ENCODE measurements at places on chromosomes 7 and 10. TPM values are rescaled to one million over a fixed set of nuclear protein-coding genes. Genes with fewer than 3 reads are reported as not detected.

Gene SLC18A3
- total RNA-seq: not detected

Gene CHCHD2
- total RNA-seq: 669 TPM

Gene PLXNA4
- 0.03 TPM for total RNA-seq

Gene TOMM7
- total RNA-seq: 234 TPM

Gene TTYH3
- total RNA-seq: 71.4 TPM

Gene SPDYE2B
- total RNA-seq: not detected

Gene TBX20
- not detected for total RNA-seq

Gene FZD8
- total RNA-seq: 0.37 TPM

Gene WDFY4
- total RNA-seq: 132 TPM

Gene CCDC172
- not detected for total RNA-seq

DNA sequence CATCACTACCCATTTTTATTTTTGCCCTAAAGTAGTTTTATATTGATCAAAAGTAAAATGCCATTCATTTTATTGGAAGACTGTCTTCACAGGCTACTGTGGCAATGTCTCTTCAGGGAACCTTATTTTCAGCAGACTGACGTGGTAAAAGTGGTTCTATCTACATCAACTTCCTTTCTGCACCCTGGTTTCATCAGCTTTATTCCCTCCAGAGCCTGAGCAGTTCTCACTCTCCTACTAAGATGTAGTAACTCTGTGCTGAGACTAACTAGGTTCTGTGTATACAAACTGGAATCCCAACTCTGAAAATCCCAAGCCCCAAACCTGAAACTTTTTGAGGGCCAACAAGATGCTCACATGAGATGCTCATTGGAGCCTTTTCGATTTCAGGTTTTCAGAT, 155.3 kb downstream of the SFMBT2 start:
- DNase-seq: no peak

DNA sequence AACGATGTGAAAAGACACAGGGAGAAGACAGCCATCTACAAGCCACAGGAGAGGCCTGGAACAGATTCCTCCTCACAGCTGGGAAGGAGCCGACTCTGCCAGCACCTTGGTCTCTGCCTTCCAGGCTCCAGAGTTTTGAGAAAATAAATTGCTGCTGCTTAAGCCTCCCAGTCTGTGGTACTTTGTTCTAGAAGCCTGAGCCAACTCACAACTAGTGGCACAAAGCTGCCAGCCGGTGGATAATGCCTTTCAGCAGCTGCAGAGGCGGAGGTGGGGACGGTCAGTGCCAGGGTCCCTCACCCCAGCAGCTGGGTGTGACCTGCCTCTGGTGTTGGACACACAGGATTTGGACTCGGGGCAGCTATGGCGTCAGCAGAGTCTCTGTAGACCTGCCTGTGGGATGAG, 255.4 kb upstream of the PITRM1 start:
- DNase-seq: no peak

GRCh38 chr10:14905890-14906289, 27.2 kb downstream of the SUV39H2 start:
- no peak for DNase-seq

DNA sequence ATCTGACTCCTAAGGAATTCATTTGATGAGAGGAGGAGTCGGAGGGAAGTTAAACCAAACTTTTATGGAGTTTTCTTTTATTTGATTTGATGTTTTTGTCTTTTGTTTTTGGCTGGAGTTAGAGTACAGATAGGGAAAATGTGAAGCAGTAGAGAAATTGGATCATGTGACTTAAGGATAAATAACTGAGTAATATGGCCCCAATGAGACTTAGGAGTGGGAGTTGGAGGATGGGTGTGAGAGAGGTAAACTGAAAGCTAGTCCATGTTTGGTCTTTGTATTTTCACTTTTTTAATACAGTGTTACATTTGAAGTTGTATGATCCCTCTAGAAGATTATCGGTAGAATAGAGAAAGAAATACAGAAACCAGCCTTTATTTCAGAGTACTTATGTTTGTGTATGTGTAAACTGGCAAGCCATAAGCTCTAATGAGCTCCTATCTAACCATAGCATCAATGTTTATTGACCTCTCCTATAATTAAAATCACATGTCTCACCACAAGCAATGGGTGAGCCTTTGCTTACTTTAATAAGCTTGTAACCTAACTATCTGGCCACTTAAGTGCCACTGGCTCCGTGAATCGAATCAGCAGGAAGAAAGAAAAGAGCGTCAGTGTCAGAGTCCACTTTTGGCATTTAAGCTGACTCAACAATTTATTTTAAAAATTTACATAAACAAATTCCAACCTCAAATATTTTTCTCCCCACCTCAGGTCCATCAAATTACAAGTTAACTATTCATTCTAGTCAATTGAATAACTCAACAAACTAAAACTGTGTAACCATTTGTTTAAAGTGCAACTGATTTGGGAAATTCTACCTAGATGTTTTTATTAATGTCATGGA, 113.8 kb downstream of the EPDR1 start:
- no peak for DNase-seq

DNA sequence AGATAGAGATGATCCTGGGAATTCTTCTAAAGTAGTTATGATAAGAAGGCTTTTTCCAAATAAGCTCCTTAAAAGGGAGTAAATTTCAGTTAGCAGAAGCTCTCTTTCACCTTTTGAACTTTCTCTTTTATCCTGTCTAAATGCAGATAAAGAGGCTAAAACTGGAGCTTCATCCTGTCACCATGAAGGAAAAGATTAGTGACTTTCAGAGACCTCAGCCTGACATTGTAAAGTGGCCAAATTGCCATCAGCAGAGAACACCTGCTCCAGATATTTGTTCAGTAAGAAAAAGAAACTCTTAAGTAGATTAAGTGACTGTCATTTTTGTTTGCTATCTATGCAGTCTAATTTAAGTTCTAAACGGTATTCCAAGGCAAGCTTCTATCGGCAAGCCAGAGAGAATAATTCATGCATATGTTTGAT, 18.3 kb downstream of the VWDE start:
- DNase-seq: no peak

DNA sequence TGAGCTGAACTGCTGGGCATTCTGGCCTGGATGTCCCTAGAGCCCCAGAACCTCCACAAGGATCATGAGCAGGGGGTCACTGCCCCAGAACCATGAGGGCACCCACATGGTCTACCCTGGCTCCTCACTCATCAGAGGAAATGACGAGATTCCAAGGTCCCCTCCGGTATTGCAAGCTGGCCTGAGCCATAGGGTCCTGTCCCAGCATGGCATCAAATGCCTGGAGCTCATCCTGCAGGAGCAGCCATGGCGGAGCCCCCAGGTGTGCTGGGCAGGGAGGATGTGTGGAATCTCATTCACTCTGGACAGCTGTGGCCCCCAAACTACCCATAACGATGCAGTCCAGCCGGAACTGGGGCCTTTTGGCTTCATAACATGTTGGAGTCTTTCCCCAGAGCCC, 66.6 kb upstream of the ANTXRL start:
- no peak for DNase-seq

GRCh38 chr10:124703778-124704427, 40.3 kb downstream of the FAM53B start:
- DNase-seq: no peak

GRCh38 chr7:76069238-76069638, 21.3 kb downstream of the MDH2 start:
- no peak for DNase-seq

DNA sequence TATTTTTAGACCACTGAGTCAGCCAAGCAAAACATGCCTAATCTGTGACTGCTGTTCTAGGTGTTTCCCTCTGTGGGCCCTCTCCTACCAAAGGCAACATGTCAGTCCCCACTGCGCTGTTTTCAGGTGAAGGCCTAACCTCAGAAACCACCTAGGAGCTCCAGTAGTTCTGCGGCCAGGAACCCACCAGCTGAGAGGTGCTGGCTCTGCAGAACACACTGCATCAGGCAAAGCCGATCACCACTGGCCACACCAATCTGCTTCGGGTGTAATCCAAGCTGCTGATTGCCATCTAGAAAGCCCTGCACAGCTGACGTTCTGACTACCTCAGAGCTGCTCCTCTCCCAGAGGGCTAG, 14.9 kb downstream of the CAMK2G start:
- peak; percentile 45 for DNase-seq

GRCh38 chr10:1454428-1454827, 282.9 kb downstream of the ADARB2 start:
- DNase-seq: peak; percentile 63

- DNase-seq: no peak
These were observed 76.7 kb downstream of the CALD1 start for GRCh38 chr7:134856091-134856490.

DNA sequence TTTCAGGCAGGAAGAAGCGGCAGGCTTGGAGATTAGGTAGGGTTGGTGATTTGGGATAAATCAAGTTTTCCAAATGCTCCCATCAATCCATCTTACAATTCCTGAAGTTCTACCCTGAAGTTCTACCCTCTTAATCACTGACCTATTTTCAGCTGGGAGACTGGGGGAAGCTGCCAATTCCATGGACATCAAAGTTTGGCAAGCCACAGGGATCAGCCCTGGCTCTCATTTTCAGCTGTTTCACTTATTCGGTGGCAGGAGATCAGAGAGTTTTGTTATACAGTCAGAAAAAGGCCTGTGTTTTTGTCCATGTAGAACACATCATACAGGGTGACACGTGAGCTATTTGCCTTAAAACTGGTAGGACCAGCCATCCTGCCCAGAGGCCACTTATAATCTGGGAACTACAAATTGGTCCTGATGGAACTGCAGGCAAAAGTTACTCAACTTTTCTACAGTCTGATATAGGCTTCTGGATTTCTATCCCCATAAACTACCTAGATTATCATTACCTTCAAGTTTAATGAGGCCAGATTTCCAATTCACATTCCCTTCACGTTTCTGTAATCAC, 112.9 kb upstream of the ZNF746 start:
- no peak for DNase-seq

DNA sequence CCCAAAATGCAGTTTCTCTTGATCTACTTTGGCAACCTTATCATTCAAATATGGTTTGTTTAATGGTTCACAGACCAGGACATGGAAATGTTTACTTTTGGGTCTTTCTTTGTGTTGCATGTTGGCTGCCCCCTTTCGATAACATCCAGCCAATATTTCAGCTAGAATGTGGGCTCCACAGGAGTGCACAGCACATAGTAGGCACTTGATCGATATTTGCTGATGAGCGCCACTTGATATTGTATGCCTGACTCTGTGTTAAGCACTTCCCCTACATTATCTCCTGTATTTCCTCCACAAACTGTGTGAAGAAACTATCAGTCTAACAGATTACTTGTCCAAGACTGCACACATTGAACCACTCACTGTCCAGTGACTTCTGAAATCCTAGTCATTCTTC, 60.2 kb downstream of the SMURF1 start:
- DNase-seq: no peak

GRCh38 chr7:25694211-25694610, 457.8 kb upstream of the NFE2L3 start:
- DNase-seq: no peak

DNA sequence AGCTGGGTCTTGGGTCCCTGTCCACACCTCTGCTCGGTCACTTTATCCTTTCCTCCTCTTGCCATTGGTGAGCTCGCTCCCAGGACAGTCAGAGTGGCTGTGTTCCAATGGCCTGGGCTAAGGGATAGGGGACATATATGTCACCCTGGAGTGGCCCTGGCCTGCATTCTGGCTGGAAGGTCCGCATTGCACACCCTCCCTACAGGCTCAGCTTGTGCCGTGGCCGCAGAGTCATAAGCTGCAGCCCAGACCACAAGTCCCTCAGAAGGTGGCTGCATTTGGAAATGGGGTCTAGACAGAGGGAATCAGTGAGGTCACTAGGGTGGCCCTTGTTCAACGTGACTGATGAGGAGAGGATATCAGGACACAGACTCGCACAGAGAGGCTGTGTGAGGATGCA, 363.8 kb upstream of the SHH start:
- no peak for DNase-seq

DNA sequence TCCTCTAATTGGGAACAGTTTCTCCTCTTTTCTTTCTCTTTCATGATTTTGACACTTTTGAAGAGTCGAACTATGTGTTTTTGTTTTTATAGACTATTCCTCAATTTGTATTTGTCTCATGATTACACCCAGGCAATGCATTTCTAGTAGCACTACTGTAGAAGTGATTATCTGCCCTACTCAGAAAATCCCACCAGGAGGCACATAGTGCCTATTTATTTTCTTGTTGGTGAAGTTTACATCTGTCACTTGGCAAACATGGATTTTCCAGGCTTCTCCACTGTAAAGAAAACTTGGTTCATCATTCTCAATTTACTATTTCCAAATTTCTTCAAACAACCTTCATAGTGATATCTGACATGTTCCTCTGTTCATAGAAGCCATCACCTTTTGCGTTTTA, 893.9 kb downstream of the CCSER2 start:
- no peak for DNase-seq

DNA sequence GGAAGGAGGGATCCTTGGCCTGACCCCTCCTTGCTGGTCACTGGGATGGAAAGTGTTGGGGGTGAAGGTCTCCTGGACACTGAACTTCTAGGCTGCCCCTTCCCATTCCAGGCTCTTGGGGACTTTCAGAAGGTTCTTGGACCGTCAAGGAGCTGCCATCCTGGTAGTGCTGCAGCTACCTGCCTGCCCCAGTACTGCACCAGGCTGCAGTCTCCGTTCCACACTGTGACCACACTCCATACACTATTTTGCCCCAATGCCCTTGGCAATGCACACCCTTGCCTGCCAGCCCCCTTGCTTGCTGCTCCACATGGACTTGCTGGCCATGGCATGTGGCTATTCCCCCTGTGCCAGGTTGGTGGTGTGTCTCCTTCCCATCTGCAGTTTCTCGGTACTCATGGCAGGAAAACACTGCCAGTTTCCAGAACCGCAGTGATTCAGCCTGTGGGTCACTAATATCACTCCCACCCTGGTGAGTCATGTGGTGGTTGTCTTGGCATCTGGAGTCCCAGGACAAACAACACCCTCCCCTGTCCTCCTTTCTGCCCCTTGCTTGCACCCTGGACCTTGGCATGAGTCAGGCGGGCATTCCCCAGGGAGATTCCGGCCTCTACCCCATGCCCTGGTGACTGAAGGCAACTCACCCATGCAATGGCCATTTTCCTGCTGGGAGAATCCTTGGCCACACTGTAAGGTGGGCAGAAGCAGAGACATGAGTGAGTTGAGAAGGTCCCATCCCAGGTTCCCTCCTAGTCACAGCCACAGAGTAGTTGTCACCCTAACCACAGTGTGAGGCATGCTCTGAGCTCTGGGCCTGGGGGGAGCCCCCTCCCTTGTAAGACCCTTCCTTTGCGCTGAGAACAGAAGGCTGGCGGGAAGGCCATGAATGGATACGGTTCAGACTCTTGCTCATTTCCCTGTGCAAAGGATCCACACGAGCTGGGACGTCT, 32.8 kb downstream of the GOLGA7B start:
- DNase-seq: no peak
